ENCODE measurements at places on chromosomes 1 and 21.

- DNase-seq = no peak
Measured at GRCh38 chr1:76209238-76209637, 134.7 kb downstream of the ST6GALNAC3 start.

GRCh38 chr1:190935925-190936324, 458.3 kb upstream of the BRINP3 start:
- no peak for DNase-seq

DNA sequence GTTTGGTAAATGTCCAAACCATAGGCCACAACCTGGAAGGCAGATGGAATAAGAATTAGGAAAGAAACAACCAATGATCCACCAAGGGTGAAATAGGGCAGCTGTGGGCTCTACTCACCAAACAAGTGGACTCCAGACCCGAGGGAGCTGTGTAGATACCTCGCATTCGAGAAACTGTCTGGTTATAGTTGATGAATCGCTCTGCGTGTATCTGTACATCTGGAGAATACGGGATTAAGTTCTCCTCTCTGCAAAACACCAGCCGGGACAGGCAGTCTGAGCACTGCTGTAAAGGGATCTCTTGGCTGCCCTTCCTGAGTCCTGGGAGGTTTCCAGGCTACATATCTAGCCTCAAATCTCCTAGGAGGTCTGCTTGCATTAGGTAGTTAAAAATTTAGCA, 9.4 kb upstream of the UBR4 start:
- no peak for DNase-seq

DNA sequence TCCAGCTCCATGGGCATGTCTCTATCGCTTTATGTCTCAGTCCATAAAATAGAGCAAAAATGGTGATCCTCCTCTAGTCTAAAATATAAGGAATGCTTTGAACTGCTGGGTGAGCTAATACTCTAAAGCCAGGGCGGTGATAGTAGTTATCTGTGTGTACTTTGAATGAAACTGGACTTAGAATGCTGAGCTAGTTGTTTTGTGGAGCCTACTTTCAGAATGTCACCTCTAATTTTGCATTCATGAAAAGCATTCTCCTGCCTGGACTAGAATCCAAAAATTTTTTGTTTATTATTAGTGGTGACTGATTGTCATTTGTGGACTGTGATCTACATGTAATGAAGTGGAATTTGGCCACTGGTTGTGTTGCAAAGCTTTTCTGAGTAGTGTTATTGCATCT, 241.6 kb upstream of the C1orf105 start:
- no peak for DNase-seq

GRCh38 chr1:174197547-174197946, 38.2 kb downstream of the RABGAP1L start:
- DNase-seq = no peak

- DNase-seq = no peak
Measured at GRCh38 chr1:2645143-2645542, 12.3 kb upstream of the MMEL1 start.

DNA sequence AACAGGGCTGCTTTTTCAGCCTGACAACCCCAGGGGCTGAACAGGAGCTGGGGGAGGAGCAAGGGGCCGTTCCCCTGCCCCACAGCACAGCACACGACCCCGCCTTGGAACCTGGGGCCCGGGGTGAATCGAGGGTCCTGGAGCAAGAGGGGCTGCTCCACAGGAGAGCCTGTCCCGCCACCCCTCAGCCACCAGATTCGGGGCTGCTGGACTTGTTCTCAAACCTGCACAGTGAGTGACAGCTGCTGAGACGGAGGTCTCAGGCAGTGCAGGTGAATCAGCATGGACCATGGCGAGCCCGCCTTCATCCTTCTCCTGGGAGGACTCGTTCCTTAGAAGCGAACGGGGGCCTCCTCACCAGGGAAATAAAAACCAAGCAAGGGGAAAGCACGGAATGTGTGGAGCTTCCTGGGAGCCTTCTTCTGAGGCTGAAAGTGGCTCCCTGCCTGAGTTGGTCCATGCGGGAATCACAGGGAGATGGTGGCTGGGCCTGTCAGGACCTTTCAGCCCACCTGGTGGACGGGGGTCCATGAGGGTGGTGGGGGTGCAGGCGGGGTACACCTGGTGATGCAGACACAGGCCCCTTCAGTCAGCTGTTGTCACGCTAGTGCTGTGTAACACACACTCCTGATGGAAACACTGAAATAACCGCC, 125.4 kb downstream of the SIK1 start:
- DNase-seq = no peak

All from right atrium auricular region (tissue), 2 donors.